Activated T-cell treated with anti-CD3 and anti-CD28 coated beads for 48 hours (primary cell): ENCODE measurements at places on chromosomes 6 and 20.

DNA sequence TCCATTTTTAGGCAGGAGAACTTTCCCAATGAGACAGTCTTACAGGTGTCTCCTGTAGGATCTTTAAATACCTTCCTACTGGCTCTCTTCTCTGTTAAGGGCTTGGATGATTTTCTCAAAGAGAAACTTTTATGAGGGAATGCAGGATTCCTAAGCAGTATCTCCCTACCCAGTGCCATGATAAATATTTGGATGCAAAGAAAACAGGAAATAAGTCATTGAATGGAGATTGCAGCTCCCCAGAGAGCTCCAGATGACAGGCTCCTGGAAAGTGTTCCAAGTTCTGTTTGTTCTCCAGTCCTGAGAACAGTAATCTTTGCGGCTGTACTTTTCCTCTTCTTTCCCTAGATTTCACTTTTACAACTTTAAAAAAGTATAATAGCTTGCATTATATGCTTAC lies 2.4 kb upstream of the SCGN start:
- DNase-seq, result no peak

GRCh38 chr20:36238760-36239159 lies 2.5 kb downstream of the AAR2 start:
- DNase-seq, result no peak

- DNase-seq, result no peak
These were observed 17.9 kb upstream of the NELFCD start for GRCh38 chr20:58963060-58963584.

DNA sequence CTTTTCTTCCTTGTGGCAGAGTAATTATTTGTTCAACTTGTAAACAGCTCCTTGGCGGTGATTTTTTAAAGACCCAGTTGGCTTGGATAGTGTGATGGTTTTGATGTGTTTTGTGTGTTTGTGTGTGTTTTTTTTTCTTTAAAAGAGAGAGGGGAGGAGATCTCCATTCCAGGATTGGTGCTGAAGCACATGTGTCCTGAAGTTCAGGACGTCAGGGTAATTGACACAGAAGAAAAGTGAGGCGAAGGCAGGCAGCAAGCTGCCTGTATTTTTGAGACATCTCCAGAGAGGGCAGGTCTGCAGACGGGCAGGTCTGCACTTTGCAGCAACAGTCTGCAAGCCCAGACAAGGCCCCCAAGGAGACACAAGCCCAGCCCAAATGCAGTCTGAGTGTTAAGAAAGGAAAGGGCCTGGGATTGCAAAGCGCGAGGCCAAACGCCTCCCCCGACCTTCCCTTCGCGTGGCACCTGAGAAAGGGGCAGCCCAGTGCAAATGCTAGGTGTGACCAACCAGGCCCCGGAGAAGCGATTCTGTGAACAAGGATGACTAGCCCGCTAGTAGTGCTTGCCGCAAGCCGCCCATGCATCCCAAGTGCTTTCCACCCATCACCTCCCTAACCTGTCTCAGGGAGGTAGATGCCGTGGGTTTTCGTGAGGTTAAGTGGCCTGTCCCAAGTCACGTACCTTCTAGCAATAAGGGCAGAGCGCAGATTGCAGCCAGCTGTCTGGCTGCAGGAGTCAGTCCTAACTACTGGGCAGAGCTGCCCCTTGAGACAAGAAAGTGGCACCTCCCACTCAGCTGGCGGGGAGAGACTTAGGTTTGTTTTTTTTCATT lies 230.5 kb downstream of the ZMYND8 start:
- no peak for DNase-seq

DNA sequence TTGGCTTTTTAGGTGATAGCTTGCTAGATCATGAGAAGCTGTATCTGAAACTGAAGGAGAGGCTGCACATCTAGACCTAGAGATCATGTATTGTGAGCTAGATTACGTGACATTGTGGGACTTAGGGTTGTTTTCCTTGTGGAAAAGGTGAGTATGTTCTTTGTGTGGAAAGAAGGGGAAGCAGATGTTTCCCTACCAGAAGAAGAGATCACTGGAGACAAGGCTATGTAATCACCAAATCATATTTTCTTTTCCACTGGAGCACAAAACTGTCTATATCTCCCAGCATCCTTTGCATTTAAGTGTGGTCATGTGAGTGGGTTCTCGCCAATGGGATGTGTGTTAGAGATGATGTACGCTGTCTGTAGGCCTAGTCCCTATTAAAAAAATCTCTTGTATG lies 7.0 kb upstream of the EPB41L2 start:
- no peak for DNase-seq

DNA sequence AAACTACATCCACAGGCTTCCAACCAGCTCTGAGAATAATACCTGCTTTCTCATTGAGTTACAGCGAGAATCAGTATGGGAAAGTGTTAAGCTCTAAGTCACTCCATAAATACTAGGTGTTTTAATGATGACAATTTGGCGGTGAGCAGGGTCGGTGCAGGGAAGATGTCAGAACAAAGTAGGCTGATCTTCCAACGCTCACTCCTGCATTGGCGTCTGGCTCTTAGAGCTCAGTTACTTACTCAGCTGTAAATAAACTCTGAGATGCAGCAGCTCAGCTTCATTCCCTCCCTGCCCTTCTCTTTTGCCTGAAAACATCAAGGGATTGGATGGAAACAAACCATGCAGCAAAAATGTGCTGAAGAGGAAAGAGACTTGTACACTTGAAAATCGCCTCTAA lies 102.5 kb upstream of the SPACA1 start:
- no peak for DNase-seq

DNA sequence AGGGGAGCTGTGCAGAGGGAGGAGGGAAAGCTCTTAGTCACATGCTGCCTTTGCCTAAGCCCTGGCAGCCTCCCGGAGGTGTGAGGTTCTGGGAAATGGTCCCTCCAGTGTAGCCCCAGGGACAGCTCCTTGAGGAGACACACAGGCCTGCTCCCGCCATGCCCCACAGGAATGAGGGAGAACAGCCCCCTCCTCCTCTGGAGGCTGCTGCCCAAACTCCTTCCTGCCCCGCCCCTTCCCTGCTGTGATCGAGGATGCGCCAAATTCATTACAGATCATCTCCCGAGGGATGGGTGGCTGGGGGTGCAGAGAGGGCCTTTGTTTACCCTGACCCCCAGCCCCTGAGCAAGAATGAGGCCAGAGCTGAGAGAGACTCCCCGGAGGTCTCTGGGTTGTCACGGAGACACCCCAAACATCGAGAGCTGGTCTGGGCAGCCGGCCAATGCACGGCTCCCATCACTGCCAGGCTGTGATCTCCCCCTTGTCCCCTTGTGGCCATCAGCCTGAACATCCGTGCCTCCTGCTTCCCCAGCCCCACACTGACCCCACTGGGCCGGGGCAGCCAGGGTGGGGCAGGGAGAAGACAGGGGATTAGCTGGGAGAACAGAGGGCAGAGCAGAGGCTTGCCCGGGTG lies 8.4 kb downstream of the CYP21A2 start:
- no peak for DNase-seq

GRCh38 chr6:40900791-40901190 lies 138.2 kb downstream of the UNC5CL start:
- no peak for DNase-seq

DNA sequence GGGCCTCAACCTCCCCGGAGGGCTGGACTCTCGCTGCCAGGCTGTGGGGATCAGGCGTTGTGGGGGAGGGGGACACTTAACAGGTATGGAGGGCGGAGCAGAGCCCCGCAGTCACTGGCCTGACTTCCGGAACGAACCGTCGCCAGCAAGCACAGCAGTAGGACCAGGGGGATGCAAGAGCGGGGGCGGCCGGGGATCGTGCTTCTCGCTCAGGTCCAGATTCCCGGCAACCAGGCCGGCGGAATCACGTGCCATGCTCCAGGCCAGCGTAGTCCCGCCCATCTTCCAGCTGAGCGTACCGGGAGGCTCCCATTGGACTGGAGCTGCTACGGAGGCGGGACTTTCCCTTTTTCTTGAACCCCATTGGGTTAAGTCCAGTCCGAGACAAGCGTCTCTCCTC lies 10.0 kb upstream of the POU5F1 start:
- DNase-seq, result peak; percentile 50

GRCh38 chr6:110359556-110359955 lies 1.4 kb upstream of the METTL24 start:
- no peak for DNase-seq

DNA sequence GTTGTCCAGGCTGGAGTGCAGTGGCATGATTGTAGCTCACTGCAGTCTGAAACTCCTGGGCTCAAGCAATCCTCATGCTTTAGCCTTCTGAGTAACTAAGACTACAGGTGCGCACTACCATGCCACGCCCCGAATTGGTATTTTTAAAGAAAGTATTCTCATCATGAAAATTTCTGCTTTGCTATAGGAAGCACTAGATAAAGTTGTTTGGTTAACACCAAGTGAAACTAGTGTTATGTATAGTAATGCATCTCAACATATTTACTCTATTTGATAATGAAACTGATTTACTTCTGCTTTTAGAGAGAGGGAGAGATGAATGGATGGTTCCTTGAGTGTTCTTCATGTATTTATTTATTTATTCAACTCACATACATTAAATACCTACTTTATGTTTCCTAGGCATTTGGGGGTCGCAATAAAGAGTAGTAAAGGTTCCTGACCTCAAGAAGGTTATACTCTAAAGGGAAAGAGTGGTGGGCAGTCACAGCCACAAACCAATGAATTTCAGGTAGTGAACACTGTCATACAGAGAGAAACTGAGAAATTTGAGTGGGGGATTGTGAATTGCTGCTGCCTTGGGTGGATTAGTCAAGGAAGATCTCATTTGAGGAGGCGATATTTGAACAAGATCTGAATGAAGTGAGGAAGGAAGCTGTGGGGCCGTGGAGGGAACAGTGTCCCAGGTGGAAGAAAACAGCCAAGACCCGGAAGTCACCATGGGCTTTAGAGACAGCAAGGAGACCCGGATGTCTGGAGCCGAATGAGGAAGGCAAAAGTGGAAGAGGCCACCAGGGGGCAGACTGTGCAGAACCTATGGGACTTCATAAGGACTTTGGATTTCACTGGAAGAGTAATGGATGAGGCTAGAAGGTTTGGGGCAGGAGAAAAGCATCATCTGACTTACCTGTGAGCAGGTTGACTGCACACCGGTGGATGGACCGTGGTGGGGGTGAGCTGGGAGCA lies 185.6 kb downstream of the TSHZ2 start:
- no peak for DNase-seq

- DNase-seq, result no peak
These were observed 35.0 kb downstream of the TGM2 start for GRCh38 chr20:38129893-38130609.

DNA sequence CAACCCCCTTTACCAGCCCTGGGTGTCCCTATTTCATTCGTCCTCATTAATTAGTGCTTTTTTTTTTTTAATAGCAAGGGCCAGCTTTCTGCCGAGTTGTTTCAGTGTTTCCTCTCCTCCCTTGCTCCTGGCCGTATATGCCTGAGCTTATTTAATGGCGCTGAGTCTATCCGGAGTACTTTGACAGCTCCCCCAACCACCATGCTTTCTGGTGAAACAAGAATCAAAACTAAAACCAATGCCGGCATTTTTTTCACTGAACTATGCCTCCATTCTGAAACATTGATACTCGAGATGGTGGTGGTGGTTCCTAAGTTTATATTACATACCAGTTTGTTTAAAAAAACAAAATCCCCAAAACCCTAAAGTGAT lies 1.2 kb downstream of the DCBLD1 start:
- DNase-seq, result no peak

- no peak for DNase-seq
These were observed 240.3 kb downstream of the TPBG start for GRCh38 chr6:82603871-82604270.
